Tibial artery (tissue), 4 donors: ENCODE measurements at places on chromosomes 12 and 14.

DNA sequence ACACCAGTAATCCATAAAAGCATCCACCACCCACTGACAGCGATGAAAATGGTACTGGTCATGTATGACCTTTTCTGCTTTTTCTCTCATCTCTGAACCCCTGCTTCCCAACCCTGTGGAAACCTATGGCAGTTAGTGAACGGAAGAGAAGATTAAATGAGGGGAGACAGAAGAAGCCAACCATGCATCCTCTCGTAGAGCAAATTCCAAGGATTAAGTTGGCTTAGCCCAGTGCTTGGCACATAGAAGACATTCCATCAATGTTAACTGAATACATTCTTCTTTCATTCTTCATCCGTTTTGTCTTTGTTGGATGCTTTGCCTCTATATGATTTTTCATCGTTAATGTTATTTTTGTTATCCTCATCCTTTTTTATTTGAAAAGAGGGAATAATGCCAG, 339.7 kb upstream of the FLRT2 start:
- H3K4me3 ChIP-seq = no peak overlapping the region
- H3K27ac ChIP-seq = no peak overlapping the region
- H3K27me3 ChIP-seq = no peaks in the 10 kb centered on the region
- no peaks in the 10 kb centered on the region for H3K4me1 ChIP-seq

GRCh38 chr14:92540472-92541048, 27.0 kb downstream of the RIN3 start:
- no peaks in the 10 kb centered on the region for H3K27me3 ChIP-seq
- H3K4me3 ChIP-seq = no peak overlapping the region
- peak; percentile 96 for DNase-seq
- H3K27ac ChIP-seq = peak overlapping the region; percentile 91
- H3K36me3 ChIP-seq = no peaks in the 10 kb centered on the region

DNA sequence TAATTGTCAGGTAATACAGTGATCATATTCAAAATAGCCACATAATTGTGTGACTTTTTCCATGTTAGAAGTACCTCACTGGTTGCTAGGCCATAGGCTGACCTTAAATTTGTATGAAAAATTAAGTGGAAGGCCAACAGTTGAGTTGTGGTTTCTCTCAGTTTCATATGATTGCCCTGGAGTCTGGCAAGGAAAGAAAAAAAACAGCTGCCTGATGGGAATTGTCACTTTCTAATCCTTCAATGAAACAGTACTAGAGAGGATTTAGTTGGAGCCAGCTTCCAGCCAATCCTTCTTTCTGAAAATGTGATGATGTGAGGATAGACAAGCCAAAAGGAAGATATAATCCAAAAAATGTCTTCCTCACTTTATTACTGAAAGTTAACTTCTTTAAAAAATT, 113.6 kb downstream of the ALX1 start:
- no peaks in the 10 kb centered on the region for H3K36me3 ChIP-seq
- H3K27ac ChIP-seq = no peak overlapping the region
- no peak overlapping the region for H3K4me3 ChIP-seq
- DNase-seq = no peak

DNA sequence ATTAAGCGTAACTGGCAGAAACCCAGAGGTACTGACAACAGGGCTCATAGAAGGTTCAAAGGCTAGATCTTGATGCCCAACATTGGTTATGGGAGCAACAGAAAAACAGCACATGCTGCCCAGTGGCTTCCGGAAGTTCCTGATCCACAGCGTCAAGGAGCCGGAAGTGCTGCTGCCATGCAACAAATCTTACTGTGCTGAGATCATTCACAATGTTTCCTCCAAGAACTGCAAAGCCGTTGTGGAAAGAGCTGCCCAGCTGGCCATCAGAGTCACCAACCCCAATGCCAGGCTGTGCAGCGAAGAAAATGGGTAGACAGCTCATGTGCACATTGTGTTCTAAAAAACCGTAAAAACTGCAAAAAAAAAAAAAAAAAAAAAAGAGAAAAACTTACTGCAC, 192.3 kb downstream of the MON2 start:
- H3K4me1 ChIP-seq = no peaks in the 10 kb centered on the region
- no peaks in the 10 kb centered on the region for H3K36me3 ChIP-seq
- H3K27ac ChIP-seq = no peak overlapping the region
- no peak overlapping the region for H3K4me3 ChIP-seq

- DNase-seq = no peak
- H3K27ac ChIP-seq = no peak overlapping the region
- H3K36me3 ChIP-seq = peaks cover 11% of the 10 kb centered on the region
- H3K4me1 ChIP-seq = peaks cover 8% of the 10 kb centered on the region
Measured at GRCh38 chr14:89201645-89202044, 215.4 kb downstream of the FOXN3 start.

- no peak overlapping the region for H3K27ac ChIP-seq
- no peak overlapping the region for H3K4me3 ChIP-seq
- peaks cover 52% of the 10 kb centered on the region for H3K36me3 ChIP-seq
- H3K27me3 ChIP-seq = no peaks in the 10 kb centered on the region
- DNase-seq = no peak
Measured at GRCh38 chr12:64412459-64412858, 8.3 kb downstream of the XPOT start.

GRCh38 chr12:131803961-131804521, 24.2 kb upstream of the MMP17 start:
- H3K27me3 ChIP-seq = no peaks in the 10 kb centered on the region
- peaks cover 38% of the 10 kb centered on the region for H3K36me3 ChIP-seq
- no peak overlapping the region for H3K4me3 ChIP-seq
- no peak overlapping the region for H3K27ac ChIP-seq
- H3K4me1 ChIP-seq = peaks cover 5% of the 10 kb centered on the region

GRCh38 chr14:73289729-73290128, 52.4 kb downstream of the PAPLN start:
- H3K27me3 ChIP-seq = no peaks in the 10 kb centered on the region
- no peaks in the 10 kb centered on the region for H3K4me1 ChIP-seq
- no peak overlapping the region for H3K4me3 ChIP-seq
- peaks cover 55% of the 10 kb centered on the region for H3K36me3 ChIP-seq
- no peak for DNase-seq

GRCh38 chr14:55843718-55844403, 263.9 kb downstream of the KTN1 start:
- no peaks in the 10 kb centered on the region for H3K27me3 ChIP-seq
- H3K36me3 ChIP-seq = no peaks in the 10 kb centered on the region
- no peak overlapping the region for H3K27ac ChIP-seq
- H3K4me1 ChIP-seq = peaks cover 10% of the 10 kb centered on the region
- H3K4me3 ChIP-seq = no peak overlapping the region
- no peak for DNase-seq

DNA sequence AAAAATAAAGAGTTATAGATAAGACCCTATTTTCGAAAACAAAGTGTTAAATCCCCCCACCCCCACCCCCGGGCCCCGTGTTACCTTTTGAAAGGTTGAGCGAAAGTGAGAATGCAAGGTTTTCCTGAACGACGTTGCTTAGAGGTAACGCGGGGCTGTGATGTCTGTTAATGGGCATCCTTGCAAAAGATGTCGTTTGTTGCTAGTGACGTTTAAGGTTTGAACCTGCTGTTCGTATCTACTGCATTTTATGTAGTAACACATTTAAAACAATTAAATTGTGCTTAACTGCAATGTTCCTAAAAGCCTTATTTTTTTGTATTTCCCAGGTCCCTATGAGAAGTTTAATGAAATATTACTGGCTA, 1.2 kb downstream of the CPSF6 start:
- peaks cover 11% of the 10 kb centered on the region for H3K4me1 ChIP-seq
- H3K27ac ChIP-seq = peak overlapping the region; percentile 92
- H3K4me3 ChIP-seq = peak overlapping the region; percentile 91
- H3K36me3 ChIP-seq = no peaks in the 10 kb centered on the region
- no peaks in the 10 kb centered on the region for H3K27me3 ChIP-seq

DNA sequence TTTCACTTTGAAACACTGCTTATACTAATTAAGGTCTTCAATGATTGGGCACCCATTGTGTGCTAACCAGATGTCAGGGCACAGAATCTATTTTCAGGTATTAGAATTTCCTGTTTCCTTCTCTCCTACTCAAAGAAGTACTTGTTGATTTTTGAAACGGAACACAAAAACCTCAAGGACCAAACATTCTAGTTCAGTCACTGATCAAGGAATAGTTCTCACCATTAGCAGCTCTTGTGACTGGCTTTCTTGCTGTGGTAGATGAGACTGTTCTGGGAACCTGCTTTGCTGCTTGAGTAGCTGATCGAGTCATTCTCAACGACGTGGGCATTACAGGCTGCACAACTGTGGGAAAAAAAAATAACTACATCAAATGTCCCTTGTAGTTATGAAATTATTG, 11.0 kb downstream of the DLGAP5 start:
- no peak overlapping the region for H3K4me3 ChIP-seq
- no peak for DNase-seq
- H3K4me1 ChIP-seq = no peaks in the 10 kb centered on the region
- no peaks in the 10 kb centered on the region for H3K27me3 ChIP-seq
- H3K36me3 ChIP-seq = no peaks in the 10 kb centered on the region
- H3K27ac ChIP-seq = no peak overlapping the region

GRCh38 chr12:96623155-96623554, 133.8 kb downstream of the CFAP54 start:
- no peaks in the 10 kb centered on the region for H3K4me1 ChIP-seq
- no peak for DNase-seq
- H3K27me3 ChIP-seq = no peaks in the 10 kb centered on the region
- no peak overlapping the region for H3K4me3 ChIP-seq
- H3K36me3 ChIP-seq = no peaks in the 10 kb centered on the region
- H3K27ac ChIP-seq = no peak overlapping the region

GRCh38 chr12:21934173-21934572, 7.1 kb downstream of the ABCC9 start:
- no peak overlapping the region for H3K4me3 ChIP-seq
- peaks cover 5% of the 10 kb centered on the region for H3K4me1 ChIP-seq
- no peak for DNase-seq
- peaks cover 16% of the 10 kb centered on the region for H3K36me3 ChIP-seq
- no peaks in the 10 kb centered on the region for H3K27me3 ChIP-seq
- H3K27ac ChIP-seq = no peak overlapping the region

DNA sequence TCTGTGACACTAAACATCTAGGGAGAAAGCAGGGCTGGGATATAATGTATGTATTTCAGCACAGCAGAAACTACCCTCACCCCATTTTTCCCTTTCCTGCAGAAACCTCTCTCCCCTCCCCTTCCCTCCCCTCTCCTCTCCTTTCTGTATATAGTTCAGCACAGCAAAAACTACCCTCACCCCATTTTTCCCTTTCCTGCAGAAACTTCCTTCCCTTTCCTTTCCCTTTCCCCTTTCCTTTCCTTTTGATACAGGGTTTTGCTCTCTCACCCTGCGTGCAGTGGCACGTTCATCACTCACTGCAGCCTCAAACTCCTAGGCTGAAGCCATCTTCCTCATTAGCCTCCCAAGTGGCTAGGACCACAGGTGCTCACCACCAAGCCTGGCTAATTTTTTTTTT, 2.1 kb downstream of the PMEL start:
- no peak overlapping the region for H3K4me3 ChIP-seq
- peaks cover 16% of the 10 kb centered on the region for H3K4me1 ChIP-seq
- H3K27ac ChIP-seq = no peak overlapping the region
- no peaks in the 10 kb centered on the region for H3K36me3 ChIP-seq
- no peak for DNase-seq

- no peaks in the 10 kb centered on the region for H3K27me3 ChIP-seq
- DNase-seq = no peak
- no peak overlapping the region for H3K27ac ChIP-seq
- H3K36me3 ChIP-seq = peaks cover 60% of the 10 kb centered on the region
- H3K4me1 ChIP-seq = no peaks in the 10 kb centered on the region
Measured at GRCh38 chr14:74065746-74066575, 18.3 kb downstream of the ALDH6A1 start.

DNA sequence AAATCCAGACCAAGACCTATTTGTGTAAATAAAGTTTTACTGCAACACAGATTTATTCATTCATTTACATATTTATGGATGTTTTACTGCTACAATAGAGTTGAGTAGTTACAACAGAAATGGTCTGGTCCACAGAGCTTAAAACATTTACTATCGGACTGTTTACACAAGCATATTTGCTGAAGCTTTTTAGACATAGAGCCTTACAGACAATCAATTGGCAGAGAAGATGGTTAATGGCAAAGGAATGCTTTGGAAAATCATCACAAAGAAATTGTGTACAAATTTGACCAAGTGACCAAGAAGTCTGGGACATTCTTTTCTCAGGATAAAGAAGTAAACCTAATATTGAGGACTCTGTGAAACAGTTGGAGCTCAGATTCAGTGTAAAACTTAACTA, 504.3 kb downstream of the SLC16A7 start:
- H3K36me3 ChIP-seq = no peaks in the 10 kb centered on the region
- no peak overlapping the region for H3K27ac ChIP-seq
- H3K4me3 ChIP-seq = no peak overlapping the region
- DNase-seq = no peak

- H3K4me1 ChIP-seq = no peaks in the 10 kb centered on the region
- peaks cover 46% of the 10 kb centered on the region for H3K36me3 ChIP-seq
- DNase-seq = no peak
- H3K27ac ChIP-seq = no peak overlapping the region
- H3K27me3 ChIP-seq = no peaks in the 10 kb centered on the region
- H3K4me3 ChIP-seq = no peak overlapping the region
Measured at GRCh38 chr12:123934016-123934620, 38.5 kb downstream of the CCDC92 start.

DNA sequence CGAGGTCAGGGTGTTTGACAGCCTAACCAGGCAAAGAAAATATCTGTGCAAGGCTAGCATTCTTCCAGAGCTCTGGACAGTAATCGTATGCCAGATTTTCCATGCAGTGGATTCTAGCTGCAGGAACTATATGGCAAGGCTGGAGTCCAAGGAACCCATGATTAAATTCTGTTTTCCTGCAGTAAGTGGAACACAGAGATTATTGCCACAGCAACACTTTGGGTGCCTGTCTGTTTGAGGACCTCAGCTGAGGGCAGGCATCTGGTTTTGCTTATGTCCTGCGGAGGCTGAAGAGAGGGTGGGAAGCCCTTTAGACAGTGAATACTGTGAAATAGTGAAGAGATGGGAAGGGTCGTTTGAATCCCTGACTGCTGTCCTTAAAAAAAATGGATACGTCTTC, 104.4 kb downstream of the DAD1 start:
- H3K27me3 ChIP-seq = no peaks in the 10 kb centered on the region
- no peaks in the 10 kb centered on the region for H3K4me1 ChIP-seq
- H3K36me3 ChIP-seq = no peaks in the 10 kb centered on the region
- no peak for DNase-seq
- H3K27ac ChIP-seq = no peak overlapping the region

GRCh38 chr12:65279369-65280112, 1.1 kb downstream of the MSRB3 start:
- H3K4me1 ChIP-seq = peaks cover 18% of the 10 kb centered on the region
- no peaks in the 10 kb centered on the region for H3K27me3 ChIP-seq
- DNase-seq = no peak

DNA sequence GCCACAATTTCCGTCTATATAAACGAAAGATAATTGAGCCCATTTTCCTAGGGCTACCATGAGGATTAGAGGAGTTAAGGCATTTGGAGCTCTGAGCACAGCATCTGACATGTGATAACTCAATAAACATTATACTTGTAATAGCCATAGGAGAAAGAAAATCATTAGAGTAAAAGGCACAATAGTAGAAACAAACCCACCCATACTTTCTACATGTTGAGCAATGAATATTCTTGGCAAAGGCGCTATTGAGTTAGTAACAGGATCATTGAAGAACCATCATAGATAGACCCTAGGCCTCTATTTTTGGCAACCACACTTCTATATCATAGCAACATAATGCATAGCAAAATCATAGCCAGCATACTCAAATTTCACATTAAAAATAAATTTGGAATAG, 664.1 kb downstream of the NOVA1 start:
- no peaks in the 10 kb centered on the region for H3K4me1 ChIP-seq
- no peaks in the 10 kb centered on the region for H3K36me3 ChIP-seq
- DNase-seq = no peak
- H3K4me3 ChIP-seq = no peak overlapping the region

- H3K4me1 ChIP-seq = no peaks in the 10 kb centered on the region
- H3K4me3 ChIP-seq = no peak overlapping the region
- no peaks in the 10 kb centered on the region for H3K36me3 ChIP-seq
- no peak for DNase-seq
- H3K27ac ChIP-seq = no peak overlapping the region
Measured at GRCh38 chr12:119373001-119373400, 38.5 kb downstream of the CCDC60 start.
